ENCODE measurements at places on chromosomes 3 and 15.

- DNase-seq = no peak
These were observed 1.4 kb upstream of the ROBO2 start for GRCh38 chr3:77038468-77038929.

DNA sequence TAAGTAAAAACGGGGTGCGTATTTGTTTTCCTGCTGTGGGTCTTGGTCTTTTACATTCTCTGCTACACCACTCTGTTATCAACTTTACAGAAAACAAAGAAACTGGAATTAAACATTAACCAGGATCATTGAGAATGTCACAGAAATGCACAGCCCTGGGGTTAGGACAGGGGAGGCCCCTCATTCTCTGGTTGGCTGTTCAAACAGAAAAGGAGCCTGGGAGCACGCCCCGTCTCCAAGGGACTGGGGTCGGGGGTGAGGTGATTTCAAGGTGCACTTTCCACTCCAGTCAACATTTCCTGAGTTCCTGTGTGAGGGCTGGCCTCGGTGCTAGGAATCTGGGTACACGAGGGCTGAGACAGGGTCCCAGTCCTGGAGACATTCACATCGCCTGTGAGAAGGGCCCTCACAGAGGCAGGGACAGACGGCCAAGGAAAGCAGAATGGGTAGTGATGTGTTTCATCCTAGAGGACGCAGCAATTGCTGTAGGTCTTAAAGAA, 30.3 kb downstream of the CPN2 start:
- DNase-seq = no peak

GRCh38 chr3:170889132-170889531, 19.1 kb upstream of the RPL22L1 start:
- no peak for DNase-seq

DNA sequence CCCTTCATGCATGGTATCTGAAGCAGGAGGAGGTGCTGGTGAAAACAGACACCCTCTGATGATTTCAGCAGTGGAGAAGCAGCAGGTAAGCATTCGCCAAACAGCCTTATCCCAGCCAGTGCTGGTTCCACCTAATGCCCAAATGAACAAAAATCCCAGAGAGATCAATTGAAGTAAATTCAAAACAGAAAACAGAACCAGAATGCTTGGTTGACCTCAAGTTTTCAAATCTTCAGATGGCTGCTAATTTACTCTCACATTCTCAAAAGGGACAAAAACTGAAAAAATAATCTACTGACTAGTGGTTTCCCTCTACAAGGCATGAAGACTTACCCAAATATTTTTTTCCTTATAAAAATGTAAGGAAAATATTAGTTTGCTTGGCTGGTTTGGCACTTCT, 87.0 kb upstream of the MYO5C start:
- DNase-seq = no peak

DNA sequence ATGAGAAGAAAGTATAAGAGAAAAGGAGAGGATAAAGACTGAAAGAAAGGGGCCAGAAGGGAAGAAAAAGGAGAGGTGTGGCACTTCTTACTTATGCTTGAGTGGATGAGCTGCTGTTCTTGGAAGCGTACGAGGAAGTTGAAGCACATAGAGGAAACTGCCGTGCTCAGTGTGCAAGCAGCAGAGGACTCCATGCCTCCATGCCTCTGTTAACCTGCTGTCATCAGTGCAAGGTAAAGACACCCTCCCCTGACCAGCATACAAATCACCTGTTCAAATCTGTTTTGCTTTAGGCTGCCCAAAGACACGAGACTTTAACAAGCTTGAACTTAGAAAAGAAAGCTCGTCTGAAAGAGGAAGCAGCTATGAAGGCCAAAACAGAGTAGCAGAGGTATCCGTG, 6.4 kb downstream of the WDR5B start:
- no peak for DNase-seq

- DNase-seq = no peak
These were observed 7.4 kb upstream of the EIF4A2 start for GRCh38 chr3:186775999-186776398.

DNA sequence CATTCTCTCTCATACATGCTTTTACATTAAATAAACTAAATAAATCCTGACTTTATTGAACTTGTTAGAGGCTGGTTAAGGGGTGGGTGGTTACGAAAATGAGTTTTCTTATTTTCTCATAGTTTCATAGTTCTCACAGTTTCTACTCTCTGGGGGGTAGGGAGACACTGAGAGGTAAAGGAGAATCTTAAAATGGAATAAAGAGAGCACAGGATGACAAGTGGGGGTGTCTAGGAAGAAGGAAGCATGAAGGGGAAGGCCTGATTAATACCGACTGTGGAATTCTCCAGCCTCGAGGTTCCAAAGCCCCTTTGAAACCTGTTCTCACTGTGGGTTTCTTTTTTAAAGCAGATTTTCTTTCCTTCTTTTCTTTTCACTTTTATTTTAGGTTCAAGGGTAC, 66.4 kb upstream of the TRA2B start:
- no peak for DNase-seq

GRCh38 chr15:99361545-99362185, 110.4 kb downstream of the LRRC28 start:
- DNase-seq = no peak

GRCh38 chr3:59251869-59252268, 202.0 kb upstream of the CFAP20DC start:
- no peak for DNase-seq

GRCh38 chr15:27166917-27167316, 195.9 kb downstream of the GABRG3 start:
- DNase-seq = no peak

GRCh38 chr3:43894176-43895049, 203.7 kb downstream of the ABHD5 start:
- DNase-seq = no peak

Data from stimulated activated CD8-positive, alpha-beta memory T cell treated with anti-CD3 and anti-CD28 coated beads, Interleukin-7, amount 100 ng/mL, for 4 hours (primary cell).